ENCODE measurements at places on chromosomes 1 and 21.
A peak's percentile ranks its signal among the peaks of the same experiment; 100 is the strongest.

- no peak for DNase-seq
Observed at GRCh38 chr21:42721341-42721824, 68.0 kb downstream of the PDE9A start.

DNA sequence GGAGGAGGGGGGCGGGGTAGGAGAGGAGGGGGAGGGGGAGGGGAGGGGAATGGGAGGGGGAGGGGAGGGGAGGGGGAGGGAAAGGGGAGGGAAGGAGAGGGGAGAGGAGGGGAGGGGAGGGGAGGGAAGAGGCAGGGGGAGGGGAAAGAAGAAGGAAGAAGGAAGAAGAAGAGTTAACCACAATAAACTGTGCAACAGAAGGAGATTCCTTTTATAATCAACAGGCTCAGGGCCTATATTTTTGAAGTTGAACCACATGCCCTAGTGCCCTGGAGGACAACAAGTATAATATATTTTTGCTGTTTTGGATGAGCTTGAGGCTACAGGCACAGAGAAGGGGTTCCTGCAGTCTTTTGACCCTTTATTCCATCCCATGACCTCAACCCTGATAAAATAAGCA is 228.2 kb upstream of the IRF2BP2 start:
- no peak for DNase-seq

DNA sequence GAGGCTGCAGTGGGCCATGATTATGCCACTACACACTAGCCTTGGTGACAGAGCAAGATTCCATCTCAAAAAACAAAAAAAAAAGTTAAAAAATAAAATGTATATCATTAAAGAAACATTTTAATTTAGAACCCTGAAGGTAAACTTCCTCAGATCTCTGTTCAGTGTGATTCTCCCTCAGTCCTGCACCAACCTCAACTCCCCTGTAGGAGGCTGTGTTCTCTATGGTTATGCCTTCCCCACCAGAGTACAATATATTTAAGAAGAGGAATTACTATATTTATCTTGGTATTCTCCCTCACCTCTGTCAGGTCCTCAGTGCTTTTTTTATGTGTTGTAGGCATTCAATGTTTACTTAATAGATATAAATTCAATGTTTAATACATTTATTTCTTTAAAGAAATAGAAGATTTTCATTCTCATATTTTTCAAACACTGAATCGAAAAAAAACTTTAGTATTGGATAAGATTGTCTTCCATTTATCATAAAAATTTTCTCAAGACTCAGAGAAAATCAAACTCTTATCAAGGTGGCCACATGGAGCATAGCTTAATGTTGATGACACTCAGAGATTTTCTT is 4.8 kb upstream of the LRRC8B start:
- DNase-seq = peak; percentile 39

- DNase-seq = no peak
Observed at GRCh38 chr1:1677718-1678580, 14.6 kb downstream of the SLC35E2B start.

DNA sequence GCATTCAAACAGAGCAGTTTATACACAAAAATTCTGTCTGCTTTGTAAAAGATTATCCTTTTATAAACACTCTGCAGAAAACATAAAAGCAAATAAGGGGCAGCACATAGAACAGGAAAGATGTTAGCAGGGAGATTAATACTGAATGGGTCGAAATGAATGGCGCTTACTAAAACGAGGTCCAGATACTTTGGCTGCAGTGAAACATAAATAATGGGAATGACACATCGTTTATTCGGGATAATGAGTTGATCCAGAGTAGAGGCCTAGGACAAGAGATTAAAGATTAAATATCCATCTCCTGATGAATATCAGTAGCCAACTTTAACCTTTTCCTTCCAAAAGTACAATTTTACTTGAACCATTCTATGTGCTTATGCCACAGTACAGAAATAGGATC is 54.4 kb upstream of the PROX1 start:
- DNase-seq = no peak

DNA sequence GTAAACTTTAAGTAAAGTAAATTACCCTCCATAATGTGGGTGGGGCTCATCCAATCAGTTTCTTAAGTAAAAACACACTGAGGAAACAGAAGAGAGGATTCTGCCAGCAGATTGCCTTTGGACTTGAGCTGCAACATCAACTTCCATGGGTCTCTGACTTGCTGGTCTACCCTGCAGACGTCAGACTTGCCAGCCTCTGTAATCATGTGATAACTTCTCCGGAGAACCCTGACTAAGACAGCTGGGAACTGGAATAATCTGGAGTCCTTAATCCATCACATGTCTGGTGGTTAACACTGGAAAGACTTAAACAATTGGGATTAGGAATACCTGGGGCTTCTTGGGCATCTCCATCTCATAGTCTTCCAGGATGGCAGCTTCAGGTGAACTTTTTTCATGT is 13.2 kb upstream of the CEP350 start:
- DNase-seq = no peak

GRCh38 chr1:235313262-235313661 is 14.7 kb downstream of the ARID4B start:
- no peak for DNase-seq

DNA sequence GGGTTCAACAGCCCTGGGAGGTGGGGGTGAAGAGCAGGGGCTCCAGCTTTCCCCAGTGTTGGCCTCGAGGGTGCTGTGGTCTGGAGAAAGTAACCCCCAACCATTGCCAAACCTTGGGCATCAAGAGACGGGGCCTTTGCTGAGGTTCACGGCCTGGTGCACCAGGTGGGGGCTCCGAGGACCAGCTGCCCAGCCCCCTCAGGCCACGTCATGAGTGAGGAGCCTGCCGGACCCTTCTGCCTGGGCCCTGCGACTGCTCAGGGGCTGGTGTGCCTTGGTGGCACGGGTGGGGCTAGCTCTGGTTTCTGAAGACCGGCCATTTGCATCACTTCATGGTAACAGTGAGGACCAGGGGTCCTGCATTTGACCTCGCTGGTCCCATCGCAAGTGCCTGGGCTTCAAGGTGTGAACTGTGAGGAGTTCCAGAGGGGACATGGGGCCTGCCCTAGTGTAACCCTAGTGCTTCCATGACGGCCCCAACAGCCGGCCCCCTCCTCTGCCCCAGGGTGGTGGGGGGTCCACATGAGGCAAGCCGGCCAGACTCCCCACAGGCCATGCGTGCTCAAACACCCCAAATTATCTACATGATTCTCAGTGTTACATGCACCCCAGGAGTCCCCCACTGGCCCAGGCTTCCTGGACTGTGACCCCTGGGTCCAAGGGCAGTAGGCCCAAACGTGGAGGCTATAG is 13.5 kb downstream of the MORN1 start:
- no peak for DNase-seq

DNA sequence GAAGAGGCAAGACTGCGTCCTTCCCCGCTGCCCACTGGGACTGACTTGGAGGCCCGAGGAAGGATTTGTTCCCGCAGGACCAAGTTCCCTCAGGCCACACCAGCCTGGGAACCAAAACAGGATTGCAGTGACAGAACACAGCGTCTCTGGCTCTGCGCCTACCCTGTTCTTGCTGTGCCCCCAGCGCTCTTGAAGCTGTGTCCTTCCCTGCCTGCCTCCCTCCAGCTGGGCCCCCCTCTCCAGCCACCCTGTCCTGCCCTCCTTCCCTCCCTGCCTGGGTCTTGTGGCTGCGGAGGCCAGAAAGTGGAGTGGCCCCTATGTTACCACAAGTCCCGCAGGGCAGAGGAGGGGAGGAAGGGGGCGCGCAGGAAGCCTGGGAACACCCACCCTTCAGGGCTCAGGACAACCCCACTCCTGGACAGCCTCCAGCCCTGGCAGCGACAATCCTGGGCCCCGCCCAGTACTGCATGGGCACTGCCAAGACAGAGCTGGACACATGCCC is 164.9 kb downstream of the DYRK1A start:
- DNase-seq = no peak

GRCh38 chr1:233168384-233168783 is 127.1 kb downstream of the PCNX2 start:
- DNase-seq = no peak

DNA sequence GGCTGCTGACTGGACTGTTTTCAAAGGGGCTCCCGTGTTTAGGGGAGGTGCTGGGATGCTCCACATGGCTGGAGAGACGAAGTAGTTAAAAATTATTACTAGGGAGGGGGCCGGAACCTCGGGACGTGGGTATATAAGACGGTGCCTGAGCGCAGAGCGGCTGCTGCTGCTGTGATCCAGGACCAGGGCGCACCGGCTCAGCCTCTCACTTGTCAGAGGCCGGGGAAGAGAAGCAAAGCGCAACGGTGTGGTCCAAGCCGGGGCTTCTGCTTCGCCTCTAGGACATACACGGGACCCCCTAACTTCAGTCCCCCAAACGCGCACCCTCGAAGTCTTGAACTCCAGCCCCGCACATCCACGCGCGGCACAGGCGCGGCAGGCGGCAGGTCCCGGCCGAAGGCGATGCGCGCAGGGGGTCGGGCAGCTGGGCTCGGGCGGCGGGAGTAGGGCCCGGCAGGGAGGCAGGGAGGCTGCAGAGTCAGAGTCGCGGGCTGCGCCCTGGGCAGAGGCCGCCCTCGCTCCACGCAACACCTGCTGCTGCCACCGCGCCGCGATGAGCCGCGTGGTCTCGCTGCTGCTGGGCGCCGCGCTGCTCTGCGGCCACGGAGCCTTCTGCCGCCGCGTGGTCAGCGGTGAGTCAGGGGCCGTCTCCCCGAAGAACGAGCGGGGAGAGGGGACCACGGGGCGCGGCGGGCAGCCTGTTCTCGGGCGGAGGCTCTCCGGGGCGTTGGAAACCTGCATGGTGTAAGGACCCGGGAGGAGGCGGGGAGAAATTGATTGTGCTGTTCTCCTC is at the start of gene CHODL:
Gene CHODL (plus strand): TSS at position 163 of the 793 bp plus-strand sequence. CDS start 391 bp downstream, at position 554.
- DNase-seq = peak; percentile 3

GRCh38 chr1:222798116-222798515 is 16.7 kb upstream of the DISP1 start:
- DNase-seq = peak; percentile 92

GRCh38 chr1:166193057-166193698 is 26.4 kb upstream of the FAM78B start:
- DNase-seq = no peak

- peak; percentile 2 for DNase-seq
Observed at GRCh38 chr1:1470626-1471388, 758 bp upstream of the ATAD3B start.

DNA sequence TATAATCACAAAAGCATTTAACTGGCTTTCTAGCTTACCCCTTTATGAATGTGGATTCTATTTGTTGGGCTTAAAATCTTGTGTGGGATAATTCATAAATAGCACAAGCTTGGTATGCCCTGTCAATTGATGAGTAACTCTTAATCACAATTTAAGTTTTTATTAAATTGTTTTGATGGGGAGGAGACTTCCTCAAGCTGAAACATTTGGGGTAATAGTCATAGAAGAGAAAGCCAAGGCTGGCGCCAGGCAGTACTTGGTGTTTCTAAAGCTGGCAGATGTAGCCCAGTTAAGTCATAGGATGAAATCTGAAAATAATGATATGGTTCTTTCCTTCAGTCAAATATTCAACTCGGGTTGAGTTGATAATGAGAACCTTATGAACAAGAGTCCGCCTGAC is 167.2 kb downstream of the FMN2 start:
- DNase-seq = no peak

- no peak for DNase-seq
Observed at GRCh38 chr1:201175820-201176500, 14.7 kb upstream of the IGFN1 start.

- no peak for DNase-seq
Observed at GRCh38 chr1:15465674-15466073, 9.1 kb downstream of the CELA2A start.

- no peak for DNase-seq
Observed at GRCh38 chr1:3134381-3135072, 65.5 kb downstream of the PRDM16 start.

- peak; percentile 26 for DNase-seq
Observed at GRCh38 chr1:8422510-8423268, 104.8 kb downstream of the SLC45A1 start.

DNA sequence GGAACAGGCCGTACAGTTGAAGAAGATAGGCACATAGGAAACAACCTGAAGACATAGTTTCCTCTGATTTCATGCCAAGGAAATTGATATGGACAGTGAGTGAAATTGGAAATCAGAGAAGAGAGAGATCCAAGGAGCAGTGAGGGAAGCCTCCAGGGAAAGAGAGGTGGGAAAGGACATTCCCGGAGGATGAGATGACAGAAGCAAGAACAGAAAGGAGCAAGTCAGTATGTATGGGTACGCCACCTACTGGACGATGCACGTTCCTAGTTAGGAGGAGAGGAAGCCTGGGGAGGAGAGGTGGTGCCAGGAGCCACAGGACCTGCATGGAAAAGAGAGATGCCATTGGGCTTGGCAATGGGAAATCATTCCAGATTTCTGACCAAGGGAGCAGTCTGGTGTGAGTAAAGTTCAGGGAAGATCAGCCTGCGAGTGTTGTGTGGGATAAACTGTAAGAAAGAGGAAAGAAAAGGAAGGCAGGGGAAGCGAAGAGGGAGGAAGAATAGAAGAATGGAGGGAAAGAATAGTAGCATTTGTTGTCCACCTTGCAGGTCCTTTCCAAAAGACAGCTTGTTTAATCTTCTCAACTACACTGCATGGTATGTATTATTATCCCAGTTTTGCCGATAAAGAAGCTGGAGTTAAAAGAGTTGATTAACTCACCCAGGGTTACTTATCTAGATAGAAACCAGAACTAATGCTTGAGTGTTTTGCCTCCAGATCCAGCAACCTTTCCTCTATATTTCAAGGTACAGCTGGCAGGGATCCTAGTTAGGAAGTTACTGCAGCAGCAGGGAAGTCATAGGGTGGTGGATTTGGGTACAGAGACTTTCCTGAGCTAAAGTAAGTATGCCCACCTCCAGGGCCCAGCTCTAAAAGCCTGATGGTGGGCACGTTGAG is 27.4 kb downstream of the C1orf116 start:
- peak; percentile 85 for DNase-seq

DNA sequence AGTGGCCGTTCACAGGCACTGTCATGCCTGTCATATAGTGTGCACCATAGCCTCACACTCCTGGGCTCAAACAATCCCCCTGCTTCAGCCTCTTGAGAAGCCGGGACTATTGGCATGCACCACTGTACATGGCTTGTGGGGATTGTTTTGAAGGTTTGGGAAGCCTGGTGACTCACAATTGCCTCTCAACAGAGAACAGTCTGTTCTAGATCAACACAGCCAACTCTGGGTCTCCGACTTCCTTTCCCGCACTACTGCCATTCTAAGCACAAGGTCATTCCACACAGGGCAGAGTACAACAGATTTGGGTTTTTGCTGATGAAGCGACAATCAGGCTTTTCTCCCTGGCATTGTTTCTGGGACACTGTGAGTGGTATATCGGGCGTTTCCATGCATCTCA is 15.5 kb upstream of the AHCTF1 start:
- peak; percentile 38 for DNase-seq

DNA sequence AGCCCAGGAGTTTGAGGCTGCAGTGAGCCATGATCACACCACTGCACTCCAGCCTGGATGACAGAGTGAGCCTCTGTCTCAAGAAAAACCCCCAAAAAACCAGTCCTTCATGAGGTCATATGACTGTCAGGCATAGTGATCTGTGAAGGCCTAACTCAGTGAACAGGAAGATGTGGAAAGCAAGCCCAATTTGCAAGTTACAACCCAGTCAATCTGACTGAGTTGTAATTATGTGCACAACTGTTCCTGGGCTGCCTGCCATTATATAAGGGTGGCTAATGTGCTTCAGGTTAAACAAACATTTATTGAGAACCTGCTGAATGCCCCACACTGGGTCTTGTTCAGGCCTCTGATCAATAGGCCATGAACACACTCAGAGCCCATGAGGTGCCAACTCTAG is 38.2 kb upstream of the KIRREL1 start:
- no peak for DNase-seq
